Stimulated activated CD4-positive, alpha-beta T cell treated with anti-CD3 and anti-CD28 coated beads, Interleukin-2, amount 100 ng/mL, for 24 hours (primary cell): ENCODE measurements at places on chromosomes 1 and 21.

DNA sequence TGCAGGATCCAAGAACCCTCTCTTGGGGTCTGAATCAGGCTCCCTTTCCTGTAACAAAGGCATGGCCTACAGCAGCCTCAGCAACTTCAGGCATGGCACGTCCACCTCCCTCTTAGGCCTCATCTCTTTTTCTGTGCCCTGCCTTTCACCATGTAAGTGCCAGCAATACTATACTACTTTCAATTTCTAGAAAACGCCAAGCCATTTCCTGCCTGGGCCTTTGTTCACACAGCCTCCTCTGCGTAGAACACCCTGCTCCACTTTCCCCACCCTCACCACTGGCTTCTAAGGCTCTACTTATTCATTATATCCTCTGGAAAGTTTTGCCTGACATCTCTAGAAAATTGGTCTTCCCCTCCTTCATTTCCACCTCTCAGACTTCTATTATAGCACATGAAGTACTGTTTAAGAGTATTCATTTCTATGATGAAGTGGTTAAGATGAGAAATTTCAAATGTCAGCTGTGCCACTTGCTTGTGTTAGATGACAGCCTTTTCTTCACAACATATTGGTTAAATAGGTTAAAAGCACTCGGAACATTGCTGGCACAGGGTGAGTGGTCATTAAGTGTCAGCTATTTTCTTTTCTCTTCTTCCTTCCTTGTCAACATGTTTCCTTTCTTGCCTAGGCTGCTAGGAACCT lies 41.6 kb upstream of the VWA5B1 start:
- DNase-seq: peak; percentile 39

DNA sequence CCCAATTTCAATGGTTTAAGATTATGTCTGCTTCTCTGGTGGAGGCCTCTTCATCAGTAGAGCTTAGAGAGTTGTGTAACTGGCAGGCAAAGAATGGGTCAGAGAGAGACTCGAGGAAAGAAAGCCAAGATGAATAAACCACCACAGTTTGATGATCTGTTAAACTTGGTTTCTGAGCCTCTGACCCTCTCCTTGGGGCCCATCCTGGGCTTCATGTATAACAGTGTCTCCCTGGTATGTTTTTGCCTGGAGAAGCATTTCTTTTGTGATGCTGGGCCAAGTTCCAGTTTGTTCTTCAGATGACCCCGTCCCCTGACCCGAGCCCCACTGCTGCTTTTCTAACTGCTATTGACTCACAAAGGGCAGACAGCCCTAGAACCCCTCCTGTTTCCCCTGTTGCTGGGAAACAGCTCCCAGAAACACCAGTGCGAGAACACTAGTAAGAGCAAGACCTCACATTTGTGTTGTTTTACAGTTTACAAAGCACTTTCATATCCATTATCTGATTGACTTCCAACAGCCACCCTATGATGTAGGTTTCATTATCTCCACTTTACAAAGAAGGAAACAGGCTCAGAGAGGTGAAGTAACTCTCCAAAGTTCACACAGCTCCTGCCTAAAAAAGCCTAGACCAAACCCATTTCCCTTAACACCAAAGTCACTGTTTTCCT lies 9.0 kb downstream of the CD2 start:
- DNase-seq: peak; percentile 73

DNA sequence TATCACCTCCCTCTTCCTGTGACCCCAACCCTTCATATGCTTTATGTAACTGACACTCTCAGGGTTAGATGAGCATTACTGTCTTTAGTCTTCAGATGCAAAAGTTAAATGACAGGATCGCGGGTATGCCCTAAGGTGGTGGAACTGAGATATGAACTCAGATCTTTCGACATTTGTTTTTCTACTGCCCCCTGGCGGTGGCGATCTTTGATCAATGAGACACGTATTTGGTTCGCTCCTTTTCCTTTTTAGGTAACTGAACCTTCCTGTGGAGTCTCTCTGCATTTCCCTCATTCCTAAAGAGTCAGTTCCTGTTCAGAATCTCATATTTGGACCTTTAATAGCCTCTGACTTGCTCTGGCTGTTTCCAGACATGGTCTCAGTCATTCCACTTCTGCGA lies 47.8 kb upstream of the ZP4 start:
- DNase-seq: no peak

GRCh38 chr21:36354918-36355680 lies 30.1 kb upstream of the CHAF1B start:
- no peak for DNase-seq

- no peak for DNase-seq
These were observed 245.7 kb downstream of the PTPRU start for GRCh38 chr1:29482064-29482463.

DNA sequence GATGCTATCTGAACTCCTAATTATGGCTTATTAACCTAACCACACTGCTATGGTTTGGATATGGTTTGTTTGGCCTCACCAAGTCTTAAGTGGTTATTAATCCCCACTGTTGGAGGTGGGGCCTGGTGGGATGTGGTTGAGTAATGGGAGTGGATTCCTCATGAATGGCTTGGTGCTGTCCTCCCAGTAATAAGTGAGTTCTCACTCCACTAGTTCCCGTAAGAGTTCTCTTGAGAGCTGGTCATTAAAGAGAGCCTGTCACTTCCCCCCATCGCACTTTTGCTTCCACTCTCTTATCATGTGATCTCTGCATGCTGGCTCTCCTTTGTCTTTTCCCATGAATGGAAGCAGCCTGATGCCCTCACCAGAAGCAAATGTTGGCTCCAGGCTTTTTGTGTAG lies 328.8 kb downstream of the PLA2G4A start:
- DNase-seq: no peak

GRCh38 chr1:91725989-91726721 lies 159.8 kb downstream of the TGFBR3 start:
- no peak for DNase-seq

- no peak for DNase-seq
These were observed 16.8 kb downstream of the CNST start for GRCh38 chr1:246583056-246583440.

DNA sequence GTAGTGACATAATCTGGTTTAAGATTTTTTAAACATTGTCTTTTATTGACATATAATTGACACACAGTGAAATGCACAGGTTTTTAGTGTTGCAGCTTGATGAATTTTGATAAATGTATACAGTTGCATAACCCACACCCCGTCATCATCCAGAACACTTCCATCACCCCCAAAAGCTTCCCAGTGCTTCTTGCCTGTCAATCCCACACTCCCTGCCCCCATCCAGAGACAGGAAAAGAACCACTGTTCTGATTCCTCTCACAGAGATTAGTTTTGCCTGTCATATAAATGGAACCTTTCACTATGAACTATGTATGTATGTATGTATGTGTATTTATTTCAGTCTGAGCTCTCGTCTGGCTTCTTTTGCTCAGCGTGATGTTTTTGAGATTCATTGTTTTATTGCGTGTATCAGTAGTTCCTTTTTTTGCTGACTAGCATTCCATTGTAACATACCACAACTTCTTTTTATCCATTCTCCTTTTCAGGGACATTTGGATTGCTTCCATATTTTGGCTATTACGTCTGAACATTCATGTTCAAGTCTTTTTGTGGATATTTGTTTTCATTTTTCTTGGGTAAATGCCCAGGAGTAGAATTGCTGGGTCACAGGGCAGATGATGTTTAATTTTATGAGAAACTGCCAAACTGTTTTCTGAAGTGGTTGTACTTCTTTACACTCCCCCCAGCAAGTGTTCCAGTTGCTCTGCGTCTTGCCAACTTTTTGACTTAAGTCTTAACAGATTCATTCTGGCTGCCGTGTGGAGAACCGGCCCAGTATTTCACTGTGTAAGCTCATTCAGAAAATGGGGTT lies 8.7 kb downstream of the UBIAD1 start:
- DNase-seq: no peak

DNA sequence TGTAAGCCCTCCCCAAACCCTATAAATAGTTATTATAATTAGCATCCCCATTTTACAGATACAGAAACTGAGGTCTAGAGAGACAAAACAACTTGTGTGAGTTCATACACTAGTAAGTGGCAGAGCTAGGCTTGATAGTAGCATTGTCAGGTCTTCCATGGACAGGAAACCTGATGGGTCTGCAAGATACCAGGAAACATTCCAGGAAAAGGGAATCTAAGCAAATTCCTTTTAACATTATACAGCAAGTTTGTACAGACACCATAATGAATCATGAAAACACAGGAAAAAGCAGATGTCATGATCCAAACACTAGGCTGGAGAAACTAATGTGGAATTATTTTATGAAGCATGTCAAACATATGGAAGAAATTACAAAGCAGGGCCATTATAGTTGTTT lies 89.1 kb upstream of the KCNK2 start:
- DNase-seq: no peak

DNA sequence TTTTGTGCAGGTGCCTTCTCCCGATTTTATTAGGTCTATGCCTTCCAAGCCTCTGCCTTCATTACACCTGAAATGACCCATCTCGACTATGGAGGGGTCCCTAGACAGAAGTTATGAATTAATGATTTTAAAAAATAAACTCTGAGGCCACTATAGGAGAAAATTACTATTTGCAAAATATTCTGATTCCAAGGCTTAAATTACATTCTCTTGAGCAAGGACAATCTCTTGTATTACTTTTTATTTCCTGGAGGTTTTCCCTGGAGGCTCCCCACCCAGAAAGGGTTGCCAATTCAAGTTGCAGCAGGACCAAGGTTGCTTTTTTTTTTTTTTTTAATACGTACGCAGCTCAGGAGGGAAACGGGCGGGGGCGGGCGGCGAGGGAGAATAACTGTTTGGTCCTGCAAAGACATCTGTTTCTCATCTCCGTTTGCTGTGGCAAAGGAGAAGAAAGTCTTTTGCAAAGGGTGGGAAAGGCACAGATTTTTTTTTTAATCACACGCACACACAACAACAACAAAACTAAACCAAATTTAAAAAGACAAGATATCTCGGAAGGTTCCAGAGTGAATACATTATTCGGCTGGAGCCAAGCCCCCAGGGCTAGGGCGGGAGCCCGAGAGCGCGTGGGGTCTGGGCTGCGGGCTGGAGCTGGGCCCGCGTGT lies 618 bp upstream of the SERTAD4 start:
- no peak for DNase-seq

DNA sequence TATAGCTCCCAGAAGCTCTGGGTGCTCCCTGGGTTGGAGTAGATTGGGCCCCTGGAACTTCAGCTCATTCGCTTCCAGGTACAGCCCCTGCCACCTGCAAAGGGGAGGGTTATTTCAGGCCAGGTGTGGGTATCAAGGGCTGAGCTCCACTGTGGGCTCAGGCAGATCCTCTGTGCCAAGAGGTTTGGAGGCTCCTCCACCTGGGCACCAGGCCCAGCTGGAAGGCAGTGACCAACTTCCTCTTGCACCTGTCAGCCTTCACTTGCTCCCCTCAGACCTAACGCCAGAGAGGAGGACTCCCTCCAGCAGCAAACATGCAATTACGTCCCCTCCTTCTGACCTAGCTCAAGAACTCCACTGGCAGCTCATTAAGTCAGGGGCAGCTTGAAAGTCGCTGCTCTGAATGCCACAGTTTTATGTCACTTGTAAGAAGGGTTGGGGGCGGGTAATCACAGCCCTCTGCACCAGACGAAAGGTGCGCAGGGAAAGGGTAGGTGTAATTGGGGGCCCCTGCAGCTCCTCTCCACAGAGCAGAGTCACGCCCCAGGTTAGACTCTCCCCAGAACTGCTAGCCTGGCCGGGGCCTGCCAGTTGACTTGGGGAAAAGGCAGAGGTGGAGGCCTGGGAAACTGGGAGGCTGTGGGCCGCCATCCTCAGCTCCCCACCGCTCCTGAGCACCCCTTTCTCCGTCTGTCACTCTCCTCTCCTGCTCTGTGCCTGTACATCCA lies 125.0 kb upstream of the TMPRSS2 start:
- no peak for DNase-seq

DNA sequence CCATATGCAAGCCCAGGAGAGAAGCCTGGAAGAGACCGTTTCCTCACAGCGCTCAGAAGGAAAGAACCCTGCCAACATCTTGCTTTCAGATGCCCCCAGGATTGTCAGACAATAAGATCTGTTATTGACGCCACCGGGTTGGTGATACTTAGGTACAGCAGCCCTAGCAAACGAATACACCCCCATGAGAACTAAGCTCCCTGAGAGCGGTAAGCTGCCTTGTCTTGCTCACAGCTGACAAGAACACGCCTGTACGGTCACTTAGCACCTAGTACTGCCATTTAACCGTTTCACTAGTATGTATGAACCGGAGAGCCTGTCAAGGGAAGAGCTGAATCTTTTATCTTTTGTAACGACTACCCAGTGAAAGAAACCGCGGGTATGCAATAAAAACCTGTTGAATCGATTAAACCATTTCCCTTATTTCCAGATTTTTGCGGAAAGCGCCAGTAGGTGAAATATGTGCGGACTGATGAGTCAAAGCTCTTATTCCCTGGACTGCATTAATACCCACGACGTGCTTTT lies 619 bp upstream of the ZBTB8B start:
- DNase-seq: no peak

DNA sequence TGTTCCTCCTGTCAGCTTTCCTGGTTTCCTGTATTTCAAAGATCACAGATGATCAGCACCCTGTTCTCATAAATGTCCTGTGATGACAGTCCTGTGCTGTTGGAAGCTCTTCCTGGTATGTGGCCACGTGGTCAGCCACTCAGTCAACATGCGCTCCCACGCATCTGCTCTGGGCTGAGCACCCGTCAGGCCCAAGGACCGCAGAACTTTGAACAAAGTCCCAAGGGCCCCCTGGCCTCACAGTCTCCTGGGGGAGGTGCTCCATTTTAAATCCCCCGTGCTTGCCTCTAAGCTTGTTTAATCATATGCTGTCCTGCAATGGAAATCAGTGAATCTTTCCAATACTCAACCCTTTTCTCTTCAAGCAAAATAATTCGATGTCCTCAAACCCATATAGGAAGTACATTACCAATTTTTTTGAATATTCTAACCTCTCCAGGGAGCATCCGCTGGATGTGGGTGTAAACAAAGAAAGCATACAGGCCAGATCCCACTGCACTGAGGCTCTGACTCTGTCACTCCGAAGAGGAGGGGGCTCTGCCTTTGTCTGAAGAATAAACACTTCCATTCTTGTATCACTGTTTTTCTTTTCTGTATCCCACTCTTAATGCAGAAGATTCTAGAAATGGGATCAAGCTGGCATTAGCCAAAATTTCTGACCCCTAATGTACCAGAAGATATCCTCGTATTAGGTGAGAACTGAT lies 250.3 kb downstream of the SDCCAG8 start:
- DNase-seq: no peak

DNA sequence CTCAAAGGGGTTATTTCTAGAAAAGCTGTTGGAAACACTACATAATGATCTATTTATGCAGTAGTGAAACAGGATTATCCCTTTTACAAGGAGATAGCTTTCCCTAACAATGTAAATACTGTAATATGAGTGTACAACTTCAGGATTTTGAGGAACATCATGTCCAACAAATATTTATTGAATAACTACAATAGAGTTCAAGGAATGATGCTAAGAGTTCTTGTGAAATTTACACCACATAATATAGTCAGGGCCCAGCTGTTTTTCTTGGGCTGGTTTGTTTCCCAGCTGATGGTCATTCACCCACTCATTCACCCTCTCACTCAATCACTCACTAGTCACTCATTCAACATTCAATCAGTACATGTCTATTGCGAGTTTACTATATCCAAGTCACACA lies 12.3 kb upstream of the LYPLAL1 start:
- no peak for DNase-seq

- no peak for DNase-seq
These were observed 97.2 kb downstream of the SIM2 start for GRCh38 chr21:36796070-36796469.
